ENCODE measurements at places on chromosomes 4 and X. TPM values are rescaled to one million over a fixed set of nuclear protein-coding genes. Genes with fewer than 3 reads are reported as not detected.

Gene PSMD10
- 37.3 TPM for total RNA-seq

Gene ARHGAP24
- not detected for total RNA-seq

Gene XPNPEP2
- 1.7 TPM for total RNA-seq

Gene TEX13B
- total RNA-seq, result not detected

Gene RADX
- 9.5 TPM for total RNA-seq

Gene CXXC4
- not detected for total RNA-seq

Gene NIPAL1
- 0.60 TPM for total RNA-seq

Gene MAMLD1
- total RNA-seq, result 5.6 TPM

Gene PNMA5
- 0.33 TPM for total RNA-seq

DNA sequence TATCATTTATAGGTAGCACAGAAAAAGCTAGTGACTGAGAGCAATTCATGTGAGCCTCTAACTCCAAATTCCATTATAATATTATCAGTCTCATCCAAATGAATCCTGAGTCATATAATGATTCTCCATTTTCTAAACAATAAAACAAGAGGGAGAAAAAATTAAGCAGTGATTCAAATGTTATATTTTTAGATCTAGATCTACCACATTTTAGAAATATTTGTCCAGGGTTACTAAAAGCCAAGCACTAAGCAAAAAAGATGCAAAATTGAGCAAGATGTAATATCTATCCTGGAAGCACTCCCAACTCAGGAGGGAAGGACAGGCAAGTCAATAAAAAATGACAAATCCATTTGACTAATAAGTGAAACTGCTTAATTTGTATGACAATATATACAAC lies 172.8 kb downstream of the FBXW7 start:
- H3K4me1 ChIP-seq, result peaks cover 6% of the 10 kb centered on the region
- no peaks in the 10 kb centered on the region for H3K27me3 ChIP-seq
- H3K27ac ChIP-seq, result no peak overlapping the region
- peaks cover 30% of the 10 kb centered on the region for H3K36me3 ChIP-seq
- DNase-seq, result no peak

DNA sequence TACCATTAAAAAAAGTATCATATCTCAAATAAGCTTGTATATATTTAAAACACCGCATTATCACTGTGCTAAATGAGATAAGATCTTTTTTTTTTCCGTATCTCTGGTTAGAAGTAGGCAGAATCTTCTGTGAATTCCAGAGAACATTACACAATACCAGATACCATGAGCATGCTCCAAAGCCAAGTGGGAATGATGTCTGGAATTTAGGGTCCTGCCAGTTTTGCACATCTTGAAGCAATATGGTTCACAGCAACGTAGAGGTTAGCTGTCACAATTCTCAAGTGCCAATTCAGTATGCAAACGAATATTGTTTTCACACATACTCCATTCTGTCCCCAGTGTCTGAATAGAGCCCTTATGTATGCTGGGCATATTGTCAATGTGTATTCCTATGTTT lies 127.5 kb upstream of the NEIL3 start:
- H3K27ac ChIP-seq, result no peak overlapping the region
- DNase-seq, result no peak
- no peaks in the 10 kb centered on the region for H3K27me3 ChIP-seq
- no peaks in the 10 kb centered on the region for H3K4me1 ChIP-seq
- H3K4me3 ChIP-seq, result no peak overlapping the region

- H3K4me3 ChIP-seq, result no peak overlapping the region
- no peaks in the 10 kb centered on the region for H3K4me1 ChIP-seq
- H3K27me3 ChIP-seq, result no peaks in the 10 kb centered on the region
- no peak overlapping the region for H3K27ac ChIP-seq
- DNase-seq, result no peak
- no peaks in the 10 kb centered on the region for H3K36me3 ChIP-seq
These were observed 1235.0 kb upstream of the TENM3 start for GRCh38 chr4:181008164-181008563.

DNA sequence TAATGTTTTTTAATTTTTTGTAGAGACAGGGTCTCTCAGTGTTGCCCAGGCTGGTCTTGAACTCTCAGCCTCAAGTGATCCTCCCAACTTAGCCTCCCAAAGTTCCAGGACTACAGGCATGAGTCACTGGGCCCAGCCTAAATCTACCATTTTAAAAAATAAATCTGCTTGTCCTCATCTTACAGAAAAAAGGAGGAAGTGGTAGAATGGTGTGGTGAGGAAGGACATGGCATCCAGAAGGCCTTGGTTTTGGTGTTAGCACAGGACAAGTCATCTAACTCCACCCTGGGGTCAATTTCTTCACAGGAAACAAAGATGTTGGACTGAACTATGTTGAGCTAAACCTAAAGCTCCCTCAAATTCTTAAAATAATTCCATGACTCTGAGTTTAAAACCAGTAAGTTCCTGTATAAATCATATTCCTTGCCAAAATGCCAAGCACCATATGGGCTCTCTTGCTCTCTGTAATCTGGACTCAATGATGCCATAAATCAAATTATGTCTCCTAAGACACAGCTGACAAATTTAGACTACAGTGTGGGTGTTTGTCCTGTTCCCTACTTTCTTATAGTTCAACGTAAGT lies 253.9 kb upstream of the NOCT start:
- H3K36me3 ChIP-seq, result no peaks in the 10 kb centered on the region
- H3K27me3 ChIP-seq, result no peaks in the 10 kb centered on the region
- H3K4me1 ChIP-seq, result no peaks in the 10 kb centered on the region
- no peak overlapping the region for H3K4me3 ChIP-seq
- H3K27ac ChIP-seq, result no peak overlapping the region

- H3K4me1 ChIP-seq, result no peaks in the 10 kb centered on the region
- no peaks in the 10 kb centered on the region for H3K27me3 ChIP-seq
- no peak overlapping the region for H3K4me3 ChIP-seq
- no peak for DNase-seq
- H3K36me3 ChIP-seq, result no peaks in the 10 kb centered on the region
- H3K27ac ChIP-seq, result no peak overlapping the region
These were observed 393.5 kb upstream of the GRIA3 start for GRCh38 chrX:122790376-122791095.

GRCh38 chr4:75429208-75429607 lies 85.0 kb downstream of the RCHY1 start:
- H3K27ac ChIP-seq, result no peak overlapping the region
- no peaks in the 10 kb centered on the region for H3K4me1 ChIP-seq
- no peak for DNase-seq
- no peaks in the 10 kb centered on the region for H3K36me3 ChIP-seq
- peaks cover 9% of the 10 kb centered on the region for H3K27me3 ChIP-seq

GRCh38 chrX:31445542-31445941 lies 373.7 kb upstream of the FTHL17 start:
- H3K36me3 ChIP-seq, result no peaks in the 10 kb centered on the region
- DNase-seq, result no peak
- H3K4me1 ChIP-seq, result no peaks in the 10 kb centered on the region

DNA sequence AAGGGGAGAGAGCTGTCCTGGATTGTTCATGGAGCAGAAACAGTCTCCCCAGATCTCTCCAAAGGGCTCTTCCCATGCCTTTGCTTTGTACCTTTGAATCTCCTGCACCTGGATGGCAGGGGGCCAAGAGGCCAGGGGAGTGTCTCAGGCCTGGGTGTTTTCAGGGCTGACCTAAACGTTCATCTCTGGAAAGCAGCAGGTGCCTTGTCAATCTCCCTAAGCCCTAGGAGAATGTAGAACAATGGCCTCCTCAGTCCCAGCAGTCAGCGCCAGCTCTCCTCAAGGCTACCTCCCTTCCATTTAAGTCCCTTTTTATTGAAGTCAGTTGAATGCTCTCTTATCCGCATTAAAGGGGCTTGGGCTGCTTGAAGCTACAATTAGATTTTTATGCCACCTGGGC lies 31.2 kb upstream of the NSUN7 start:
- H3K27ac ChIP-seq, result no peak overlapping the region
- DNase-seq, result no peak
- H3K36me3 ChIP-seq, result no peaks in the 10 kb centered on the region
- peaks cover 3% of the 10 kb centered on the region for H3K27me3 ChIP-seq

GRCh38 chr4:3879681-3880614 lies 113.8 kb downstream of the ADRA2C start:
- H3K4me1 ChIP-seq, result peaks cover 11% of the 10 kb centered on the region
- peaks cover 8% of the 10 kb centered on the region for H3K36me3 ChIP-seq
- DNase-seq, result no peak
- no peak overlapping the region for H3K27ac ChIP-seq

DNA sequence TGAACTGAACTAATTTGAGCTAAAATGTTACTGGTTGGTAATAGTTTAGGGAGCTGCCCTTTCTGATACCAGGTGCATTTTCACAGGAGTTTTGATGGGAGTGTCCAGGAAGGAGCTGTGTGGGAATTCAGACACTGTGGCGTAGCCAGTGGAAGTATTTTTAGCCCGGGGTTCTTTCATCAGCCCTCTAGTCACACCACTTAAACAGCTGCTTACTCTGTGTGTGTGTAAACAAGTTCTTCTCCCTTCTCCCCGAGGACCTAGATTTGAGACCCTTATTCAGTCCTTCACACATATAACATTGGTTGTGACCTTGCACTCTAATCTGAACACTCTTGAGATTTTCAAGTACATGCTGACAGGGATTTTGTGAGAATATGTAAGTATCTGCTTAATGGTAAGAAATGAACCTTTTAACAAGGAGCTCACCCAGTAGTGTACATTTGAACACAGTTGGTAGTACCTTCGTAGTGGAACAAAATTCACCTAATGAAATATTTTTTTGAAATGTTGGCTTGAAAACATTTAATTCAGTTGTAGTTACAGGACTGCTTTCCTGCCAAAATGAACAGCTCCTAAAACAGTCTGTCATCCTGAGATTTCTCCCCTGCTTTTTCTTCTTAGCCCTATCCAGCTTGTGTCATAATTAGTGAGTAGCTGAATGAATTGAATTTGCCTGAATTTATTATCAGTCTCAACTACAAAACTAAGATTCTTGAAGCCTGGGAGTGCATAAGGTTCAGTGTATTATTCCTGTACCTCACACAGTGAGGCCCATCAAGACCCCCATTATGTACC lies 61.8 kb downstream of the BMPR1B start:
- no peak overlapping the region for H3K4me3 ChIP-seq
- no peaks in the 10 kb centered on the region for H3K27me3 ChIP-seq
- DNase-seq, result no peak
- H3K36me3 ChIP-seq, result no peaks in the 10 kb centered on the region

- no peak for DNase-seq
- H3K27ac ChIP-seq, result no peak overlapping the region
- no peak overlapping the region for H3K4me3 ChIP-seq
- H3K27me3 ChIP-seq, result peaks cover 9% of the 10 kb centered on the region
- no peaks in the 10 kb centered on the region for H3K4me1 ChIP-seq
These were observed 80.1 kb downstream of the FAM184B start for GRCh38 chr4:17701138-17701839.

- no peaks in the 10 kb centered on the region for H3K27me3 ChIP-seq
- H3K27ac ChIP-seq, result peak overlapping the region; percentile 19
- peak; percentile 41 for DNase-seq
- no peak overlapping the region for H3K4me3 ChIP-seq
These were observed 19.5 kb downstream of the RELL1 start for GRCh38 chr4:37666625-37667071.

GRCh38 chrX:108511721-108512120 lies 72.1 kb downstream of the COL4A5 start:
- no peak overlapping the region for H3K27ac ChIP-seq
- H3K36me3 ChIP-seq, result no peaks in the 10 kb centered on the region
- no peaks in the 10 kb centered on the region for H3K4me1 ChIP-seq
- no peak overlapping the region for H3K4me3 ChIP-seq
- DNase-seq, result no peak

DNA sequence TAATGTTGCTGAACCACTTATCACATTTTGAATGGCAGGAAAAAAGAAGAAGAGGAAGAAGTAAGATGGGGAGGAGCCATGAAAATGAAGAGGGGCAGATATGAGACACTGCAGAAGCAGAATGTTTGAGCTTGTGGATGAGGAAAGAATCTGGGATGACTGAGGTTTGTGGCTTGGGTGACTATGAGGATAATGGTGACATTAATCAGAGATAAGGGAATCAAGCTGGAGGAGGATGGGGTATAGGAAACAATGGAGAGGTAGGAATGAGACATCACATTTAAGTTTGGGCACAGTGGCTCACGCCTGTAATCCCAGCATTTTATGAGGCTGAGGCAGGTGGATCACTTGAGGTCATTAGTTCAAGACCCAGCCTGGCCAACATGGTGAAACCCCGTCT lies 19.1 kb upstream of the PHF8 start:
- DNase-seq, result no peak
- no peaks in the 10 kb centered on the region for H3K36me3 ChIP-seq
- no peak overlapping the region for H3K4me3 ChIP-seq
- H3K27me3 ChIP-seq, result no peaks in the 10 kb centered on the region
- no peak overlapping the region for H3K27ac ChIP-seq

GRCh38 chr4:99710681-99711345 lies 53.2 kb upstream of the C4orf54 start:
- no peak overlapping the region for H3K4me3 ChIP-seq
- no peak for DNase-seq
- no peaks in the 10 kb centered on the region for H3K36me3 ChIP-seq
- H3K27me3 ChIP-seq, result peaks cover 12% of the 10 kb centered on the region
- H3K27ac ChIP-seq, result no peak overlapping the region
- H3K4me1 ChIP-seq, result no peaks in the 10 kb centered on the region

DNA sequence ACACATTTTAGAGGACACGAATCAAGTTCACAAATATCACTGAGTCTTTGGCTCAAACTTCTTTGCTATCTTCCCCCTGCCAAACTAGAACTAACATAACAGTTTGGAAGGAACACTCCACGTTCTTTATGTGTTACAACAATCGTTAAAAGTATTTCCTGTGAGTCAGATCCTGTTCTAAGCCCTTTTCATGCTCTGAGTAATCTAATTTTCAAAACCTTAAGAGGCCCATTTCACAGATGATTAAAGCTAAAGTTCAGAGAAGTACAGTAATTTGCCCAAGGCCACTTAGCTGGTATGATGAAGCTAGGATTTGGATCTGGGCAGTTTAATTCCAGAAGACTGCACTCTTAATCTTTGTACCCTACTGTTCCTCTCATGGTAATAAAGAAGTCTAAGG lies 854.4 kb upstream of the INTU start:
- H3K4me3 ChIP-seq, result no peak overlapping the region
- no peaks in the 10 kb centered on the region for H3K27me3 ChIP-seq
- peaks cover 3% of the 10 kb centered on the region for H3K4me1 ChIP-seq
- H3K36me3 ChIP-seq, result no peaks in the 10 kb centered on the region
- H3K27ac ChIP-seq, result no peak overlapping the region
- no peak for DNase-seq

DNA sequence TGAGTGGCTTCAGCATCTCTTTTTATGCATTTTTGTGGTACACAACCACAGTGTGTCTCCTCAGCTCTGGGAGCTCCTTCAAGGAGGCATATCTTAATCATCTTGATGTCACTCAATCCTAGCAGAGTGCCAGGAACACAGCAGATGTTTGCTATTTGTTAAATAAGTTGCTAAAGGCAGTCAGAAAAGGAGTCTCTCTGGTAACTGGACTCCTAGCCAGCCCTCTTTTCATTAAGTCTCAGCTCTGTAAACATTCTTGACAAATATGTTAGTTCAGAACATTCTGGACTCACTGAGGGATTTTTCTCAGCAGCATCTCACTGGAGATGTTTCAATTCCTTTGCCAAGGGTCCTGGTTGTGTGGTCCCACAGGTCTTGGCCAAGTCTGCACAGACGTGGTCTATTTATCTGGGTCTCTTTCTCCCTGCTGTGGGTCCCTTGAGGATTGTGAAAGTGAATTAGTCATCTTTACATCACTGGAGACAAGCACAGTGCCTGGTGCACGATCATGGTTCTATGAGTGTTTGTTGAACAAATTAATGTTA lies 20.3 kb upstream of the FAM9C start:
- peaks cover 31% of the 10 kb centered on the region for H3K36me3 ChIP-seq
- no peaks in the 10 kb centered on the region for H3K27me3 ChIP-seq
- peaks cover 15% of the 10 kb centered on the region for H3K4me1 ChIP-seq

- H3K4me3 ChIP-seq, result no peak overlapping the region
- no peak for DNase-seq
- H3K4me1 ChIP-seq, result peaks cover 12% of the 10 kb centered on the region
- no peaks in the 10 kb centered on the region for H3K36me3 ChIP-seq
- no peak overlapping the region for H3K27ac ChIP-seq
- no peaks in the 10 kb centered on the region for H3K27me3 ChIP-seq
These were observed 80.2 kb downstream of the DIAPH2 start for GRCh38 chrX:96764864-96765263.
